ENCODE measurements at places on chromosomes 3 and 15.
A peak's percentile ranks its signal among the peaks of the same experiment; 100 is the strongest.

GRCh38 chr3:189771842-189772450, 140.8 kb downstream of the TP63 start:
- DNase-seq = no peak

DNA sequence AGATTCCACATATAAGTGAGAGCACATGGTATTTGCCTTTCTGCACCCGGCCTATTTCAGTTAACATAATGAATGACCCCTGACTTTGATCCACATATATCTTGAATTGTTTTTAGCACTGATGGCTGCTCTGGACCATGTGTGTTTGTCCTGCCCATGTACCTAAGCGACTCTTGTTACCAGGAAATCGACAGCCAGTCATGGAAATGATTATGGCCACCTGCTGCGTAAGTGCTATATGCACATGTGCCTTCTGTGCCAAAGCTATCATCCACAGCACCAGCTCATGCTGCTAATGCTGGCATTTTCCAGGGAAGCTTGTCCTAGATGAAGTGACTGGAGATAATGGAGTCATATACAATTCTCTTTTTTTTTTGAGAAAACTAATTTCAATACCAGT, 103.7 kb downstream of the PEX5L start:
- DNase-seq = no peak

- no peak for DNase-seq
Observed at GRCh38 chr3:163983940-163984339, 1094.4 kb downstream of the SI start.

DNA sequence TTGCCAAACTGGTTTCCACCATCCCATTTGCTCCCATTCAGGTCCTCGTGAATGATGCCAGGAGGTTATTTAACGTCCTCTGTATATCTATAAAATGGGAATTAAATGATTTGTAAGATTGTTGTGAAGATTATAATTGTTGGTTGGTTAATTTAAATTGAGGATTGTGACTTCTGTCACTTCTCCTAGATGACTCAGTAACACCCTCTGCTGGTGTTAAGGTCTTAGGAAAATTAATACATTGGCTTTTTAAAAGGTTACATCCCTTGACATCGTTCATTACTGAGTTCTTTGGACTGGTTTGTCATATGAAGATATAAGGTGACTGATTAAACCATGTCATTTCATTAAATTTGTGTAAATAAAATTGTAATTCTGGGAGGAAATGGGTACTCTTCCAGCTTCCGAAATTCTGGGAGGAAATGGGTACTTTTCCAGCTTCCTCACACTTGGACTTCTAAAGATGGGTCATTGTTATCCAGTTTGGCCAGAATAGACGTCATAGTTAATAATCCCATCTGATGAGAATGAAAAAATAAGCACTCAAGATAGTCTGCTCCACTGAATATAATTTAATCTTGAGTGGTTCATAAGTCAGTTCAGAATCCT, 33.3 kb upstream of the PAQR5 start:
- DNase-seq = peak; percentile 58

DNA sequence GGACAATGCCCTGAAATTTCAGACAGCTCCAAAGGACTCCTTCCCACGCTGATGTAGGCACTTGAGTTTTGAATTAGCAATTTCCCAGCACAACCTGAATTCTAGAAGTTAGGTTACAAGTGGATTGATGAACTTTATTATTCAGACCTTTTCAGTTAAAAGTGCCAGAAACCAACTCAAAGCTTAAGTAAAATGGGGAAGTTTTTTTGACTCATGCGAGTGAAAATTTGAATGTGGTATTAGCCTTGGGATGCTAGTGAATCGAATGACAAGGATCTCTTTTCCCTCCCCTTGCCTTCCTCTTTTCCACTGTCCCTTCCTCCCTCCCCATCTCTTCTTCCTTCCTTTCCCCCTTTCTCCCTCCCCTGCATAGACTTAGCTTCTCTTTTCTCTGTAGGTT, 295.1 kb upstream of the PROK2 start:
- peak; percentile 85 for DNase-seq

- DNase-seq = no peak
Observed at GRCh38 chr3:2765002-2765579, 345.1 kb downstream of the IL5RA start.

DNA sequence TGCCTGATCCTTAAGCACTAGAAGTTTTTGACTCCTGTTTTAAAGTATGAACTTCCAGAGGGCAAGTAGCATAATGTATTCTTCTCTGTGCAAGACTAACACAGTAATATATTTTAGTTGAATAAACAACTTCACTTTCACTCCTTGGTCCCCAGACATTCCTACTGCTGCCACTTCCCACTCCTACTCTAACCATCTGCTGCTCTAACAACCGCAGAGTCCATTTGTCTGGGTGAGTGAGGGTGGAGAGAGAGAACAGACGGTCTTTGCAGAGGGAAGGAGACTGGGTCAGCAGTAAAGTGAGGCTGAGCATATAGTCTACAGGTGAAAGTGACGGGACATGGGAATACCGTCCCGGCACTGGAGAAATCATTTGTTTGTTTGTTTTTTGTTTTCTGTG, 301.0 kb upstream of the SLCO3A1 start:
- DNase-seq = no peak

DNA sequence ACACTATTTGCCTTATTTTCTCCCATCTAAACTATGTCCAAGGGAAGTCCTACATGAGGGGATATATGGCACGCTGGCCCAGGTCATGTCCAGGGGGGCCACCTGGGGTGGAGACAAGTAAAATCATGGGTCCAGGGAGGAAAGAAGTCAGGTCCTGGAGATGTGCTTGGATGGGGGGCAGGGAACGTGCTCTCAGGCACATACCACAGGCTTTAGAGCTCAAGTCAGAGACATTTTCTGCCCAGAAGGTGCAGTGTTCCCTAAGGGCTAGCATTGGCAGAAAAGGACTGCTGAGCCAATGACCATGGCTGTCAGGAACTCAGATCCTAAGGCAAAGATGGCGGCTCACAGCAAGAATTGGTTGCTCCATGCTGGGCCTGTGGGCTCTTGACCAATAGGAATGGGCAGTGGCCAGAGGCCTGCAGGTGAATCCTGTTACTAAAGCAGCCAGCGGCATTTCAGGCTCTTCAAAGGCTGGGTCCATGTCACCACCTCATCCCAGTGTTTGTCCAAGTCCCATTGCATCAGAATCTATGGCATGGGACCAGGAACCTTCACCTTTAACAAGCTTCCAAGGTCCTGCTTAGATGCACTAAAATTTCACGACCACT, 175.0 kb downstream of the RPLP1 start:
- DNase-seq = no peak

DNA sequence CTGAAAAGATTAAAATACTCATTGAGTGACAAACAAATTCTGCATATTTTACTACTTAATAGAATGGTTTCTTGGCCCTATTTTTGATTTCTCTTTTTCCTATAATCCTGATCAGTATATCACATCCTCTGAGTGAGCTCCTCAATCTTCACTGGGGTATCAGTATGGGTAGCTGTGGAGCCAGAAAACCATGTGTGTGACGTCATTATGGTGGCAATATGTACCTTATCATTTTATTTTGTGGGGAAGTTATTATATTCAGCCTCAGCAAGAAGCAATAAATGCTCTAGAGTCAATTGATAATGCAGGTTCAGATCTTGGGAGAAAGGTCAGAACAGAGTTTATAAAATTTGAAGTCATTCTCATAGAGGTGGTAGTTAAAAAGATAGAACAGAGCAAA, 1135.7 kb upstream of the CADM2 start:
- DNase-seq = no peak

GRCh38 chr15:72281713-72282112, 9.4 kb upstream of the PARP6 start:
- DNase-seq = no peak

DNA sequence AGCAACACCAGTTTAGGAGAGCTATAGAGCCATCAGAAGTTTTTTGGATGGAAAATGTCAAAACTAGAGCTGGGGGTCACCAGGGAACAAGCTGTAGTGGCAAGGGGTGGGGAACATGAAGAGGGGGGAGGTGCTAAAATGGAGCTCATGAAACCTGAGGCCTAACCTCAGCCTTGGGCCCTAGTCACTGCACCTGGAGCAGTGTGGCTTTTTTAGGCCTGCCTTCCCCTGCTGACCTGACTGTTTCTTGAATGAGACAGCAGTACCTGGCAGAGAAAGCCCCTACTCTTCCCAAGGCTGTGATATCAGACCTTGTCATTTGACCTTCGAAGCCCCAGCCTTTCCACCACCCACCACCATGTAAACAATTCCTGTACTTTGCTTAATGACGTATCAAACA, 383.5 kb downstream of the EPHB1 start:
- DNase-seq = no peak

DNA sequence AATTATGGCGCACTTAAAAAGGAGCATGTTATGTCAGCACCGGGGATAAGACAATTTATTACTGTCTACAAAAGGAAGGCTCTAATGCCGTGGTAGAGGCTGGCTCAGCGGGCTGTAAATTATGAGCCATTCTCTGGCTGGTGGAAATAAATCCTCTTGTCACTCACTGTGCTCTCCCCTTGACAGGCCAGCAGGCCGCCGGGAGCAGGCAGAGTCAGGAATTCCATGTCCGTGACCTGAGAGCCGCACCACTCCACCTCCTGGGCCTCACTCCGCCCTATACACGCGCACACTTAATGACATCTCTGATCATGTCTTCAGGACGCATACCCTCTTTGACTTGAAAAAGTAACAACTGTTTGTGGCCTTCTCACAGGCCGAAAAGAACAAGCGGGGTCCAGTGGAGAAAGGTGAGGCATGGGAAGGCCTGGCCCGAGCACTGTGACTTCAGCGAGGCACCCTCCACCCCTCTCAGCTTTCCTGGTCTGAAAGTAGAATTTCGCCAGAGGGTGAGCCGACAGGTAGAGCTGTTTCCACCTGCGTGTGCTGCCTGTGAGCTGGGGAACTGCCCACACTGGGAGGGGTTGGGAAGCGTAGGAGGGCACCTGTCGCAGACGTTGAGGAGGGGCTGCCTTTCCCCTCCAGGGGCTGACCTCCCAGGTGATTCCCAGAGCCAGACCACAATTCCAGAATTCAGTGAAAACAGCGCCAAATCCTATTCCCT, 13.2 kb upstream of the PCSK6 start:
- no peak for DNase-seq

- no peak for DNase-seq
Observed at GRCh38 chr3:23592961-23593931, 212.5 kb upstream of the UBE2E1 start.
